ENCODE measurements at places on chromosomes 5 and 9.
A peak's percentile ranks its signal among the peaks of the same experiment; 100 is the strongest.

DNA sequence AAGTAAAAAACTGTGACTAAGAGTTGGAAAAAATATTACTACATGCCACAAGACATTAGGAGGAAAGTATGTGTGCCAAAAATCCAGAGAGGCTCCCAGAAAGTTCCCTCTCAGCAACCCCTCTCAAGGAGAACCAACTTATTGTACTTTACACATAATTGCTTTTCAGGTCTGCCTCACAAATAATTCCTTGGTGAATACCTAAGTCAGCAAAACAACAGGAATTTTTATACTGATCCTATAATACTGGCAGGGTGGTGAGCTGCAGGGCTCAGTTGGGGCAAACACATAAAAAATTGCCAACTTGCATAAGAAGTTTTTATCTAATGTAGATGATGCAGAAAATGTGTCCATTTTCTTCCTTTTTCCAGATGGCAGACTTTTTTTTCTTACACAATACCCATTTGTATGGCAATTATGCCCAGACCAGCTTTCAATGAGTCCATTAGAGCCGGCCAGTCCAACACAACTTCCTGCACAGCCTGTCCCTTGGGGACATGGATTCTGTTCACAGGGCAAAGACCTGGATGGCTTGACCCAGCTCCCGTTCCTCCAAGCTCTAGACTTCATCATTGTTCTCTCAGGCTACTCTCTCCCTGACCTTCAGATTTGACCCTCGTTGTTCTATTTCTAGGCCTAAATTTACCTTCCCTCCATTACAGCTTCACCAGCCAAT is 31.3 kb downstream of the MARCHF3 start:
- no peak for DNase-seq

- DNase-seq: no peak
Observed at GRCh38 chr5:73763300-73764032, 137.5 kb downstream of the ARHGEF28 start.

GRCh38 chr5:75824323-75824722 is 107.1 kb upstream of the POC5 start:
- no peak for DNase-seq

DNA sequence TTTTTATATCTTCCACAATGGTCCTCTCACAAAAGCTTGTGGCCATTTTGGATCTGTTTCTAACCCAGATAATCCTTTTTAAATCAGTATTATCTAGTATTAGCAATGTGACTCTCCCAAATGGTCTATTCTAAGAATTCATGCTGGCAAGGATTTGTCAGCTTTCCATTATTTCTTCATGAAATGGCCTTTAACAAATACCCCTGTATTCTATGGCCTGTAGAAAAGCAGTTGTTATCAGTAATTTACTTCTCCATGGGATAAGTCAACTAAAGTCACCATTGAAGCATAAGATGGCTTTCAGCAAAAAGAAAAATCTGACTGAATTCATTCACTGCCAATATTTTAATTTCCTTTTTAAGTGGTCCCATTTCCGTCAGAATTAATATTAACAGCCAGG is 346.4 kb upstream of the FAM174A start:
- DNase-seq: no peak

GRCh38 chr5:44935871-44936270 is 127.1 kb downstream of the MRPS30 start:
- no peak for DNase-seq

DNA sequence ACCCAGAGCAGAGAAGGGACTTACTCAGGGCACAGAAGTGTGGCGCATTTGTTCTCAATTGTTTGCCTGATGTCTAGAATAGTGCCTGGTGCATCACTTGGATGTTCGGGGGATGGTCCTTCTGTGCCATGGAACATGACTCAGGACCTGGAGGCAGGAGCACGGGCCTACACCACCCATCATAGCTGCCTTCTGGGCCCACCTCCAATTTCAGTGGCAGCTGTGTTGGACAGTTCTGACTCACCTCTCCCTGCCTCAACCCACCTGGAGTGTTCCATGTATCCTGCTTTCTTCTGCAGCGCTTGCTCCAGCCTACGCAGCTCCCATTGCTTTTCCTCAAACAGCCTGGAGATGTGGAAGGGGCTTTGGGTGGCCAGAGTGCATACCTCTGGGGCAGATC is 12.5 kb upstream of the CXCL14 start:
- no peak for DNase-seq

DNA sequence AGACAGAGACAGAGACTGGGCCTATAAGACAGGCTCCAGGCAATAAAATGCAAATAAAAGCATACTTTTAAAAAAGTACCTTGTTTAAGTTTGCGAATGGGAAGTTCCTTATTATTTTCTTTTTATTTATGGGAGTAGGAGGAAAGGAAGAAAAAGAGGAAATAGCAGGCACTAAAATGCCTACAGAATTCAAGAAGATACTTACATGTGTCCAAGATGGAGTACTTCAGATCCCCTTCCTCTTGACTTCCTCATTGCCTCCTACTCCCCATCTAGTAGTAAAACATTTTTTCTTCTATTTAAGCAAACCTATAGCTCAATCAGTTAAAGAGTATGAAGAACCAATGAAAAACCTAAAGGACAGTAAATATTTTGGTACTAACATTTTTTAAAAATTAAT is 24.8 kb downstream of the GKAP1 start:
- DNase-seq: no peak

DNA sequence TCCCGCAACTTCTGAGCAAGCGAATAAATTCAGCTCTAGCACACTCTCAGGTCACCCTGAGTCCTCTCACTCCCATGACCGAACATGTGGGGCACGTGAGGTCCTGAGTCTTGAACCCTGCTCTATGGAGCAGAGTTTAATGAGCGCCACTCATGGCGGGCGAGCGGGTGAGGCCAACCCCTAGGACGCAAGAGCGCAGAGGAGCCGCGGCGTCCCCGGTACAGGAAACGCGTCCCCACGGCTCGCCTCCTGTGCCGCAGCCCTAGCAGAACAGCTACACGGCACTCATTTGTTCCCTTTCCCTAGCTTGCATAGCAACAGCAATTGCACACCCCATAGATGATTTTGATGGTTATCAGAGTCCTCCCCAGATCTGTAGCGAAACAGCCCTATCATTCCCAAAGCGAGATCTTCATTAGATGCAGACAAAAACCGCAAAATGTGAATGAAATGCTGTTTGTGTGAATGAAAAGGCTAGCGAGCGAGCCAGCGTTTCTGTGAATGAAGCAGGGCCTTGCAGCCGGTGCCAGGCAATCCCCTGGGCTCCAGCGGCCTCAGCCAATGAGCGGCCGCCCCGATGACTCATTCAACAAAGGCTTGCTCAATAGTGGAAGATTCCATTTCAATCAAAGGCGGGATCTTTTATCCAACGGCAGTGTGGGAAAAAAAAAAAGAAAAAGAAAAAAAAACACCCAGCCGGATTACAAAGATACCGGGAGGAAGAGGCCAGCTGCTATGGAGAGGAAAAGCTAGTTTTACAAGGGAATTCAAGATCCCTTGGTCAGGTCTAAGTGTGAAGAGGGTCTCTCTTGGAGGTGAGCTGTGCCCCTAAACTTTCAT is 1.5 kb upstream of the SHC3 start:
- DNase-seq: no peak

DNA sequence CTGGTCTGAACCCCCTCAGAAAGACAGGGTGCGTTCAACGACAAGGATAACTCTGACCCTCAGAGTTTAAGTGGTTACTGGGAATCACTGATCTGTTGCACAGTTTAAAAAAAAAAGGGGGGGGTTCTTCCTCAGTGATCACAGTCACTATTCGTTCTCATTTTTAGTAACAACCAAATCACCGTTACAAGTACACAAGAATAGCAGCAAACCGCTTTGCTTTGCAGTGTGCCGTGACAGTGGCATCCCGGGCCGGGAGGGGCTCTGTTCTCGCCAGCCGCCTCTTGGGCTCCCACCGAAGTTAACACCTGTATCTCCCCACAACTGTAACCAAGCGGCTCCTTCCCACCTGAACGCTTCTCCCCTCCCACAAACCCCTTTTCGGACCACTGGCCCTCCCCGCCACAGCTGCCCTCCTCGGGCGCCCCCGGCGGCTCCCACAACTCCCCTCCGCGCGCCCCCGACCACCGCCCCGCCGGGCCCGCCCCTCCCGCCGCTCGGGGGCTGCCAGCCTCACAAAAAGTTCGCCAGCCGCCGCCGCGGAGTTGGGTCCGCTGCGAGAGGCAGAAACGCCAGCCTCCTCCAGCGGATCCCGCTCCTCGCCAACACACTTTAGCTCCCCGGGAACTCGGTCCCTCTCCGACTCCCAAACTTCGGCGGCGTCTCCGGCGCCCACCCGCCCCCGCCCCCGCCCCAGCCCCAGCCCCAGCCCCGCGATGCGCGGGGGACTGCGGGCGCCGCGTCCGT is 1.2 kb downstream of the SSBP2 start:
- DNase-seq: peak; percentile 33

GRCh38 chr5:44246986-44247385 is 142.2 kb downstream of the FGF10 start:
- DNase-seq: no peak

- no peak for DNase-seq
Observed at GRCh38 chr5:145104106-145104505, 731.0 kb downstream of the PRELID2 start.

All from activated gamma-delta T cell (primary cell).